ENCODE measurements at places on chromosomes 12 and 14.
A peak's percentile ranks its signal among the peaks of the same experiment; 100 is the strongest.

- DNase-seq, result no peak
Observed at GRCh38 chr12:69129564-69129963, 109.8 kb upstream of the CPSF6 start.

GRCh38 chr14:25518364-25518763, 468.4 kb upstream of the STXBP6 start:
- DNase-seq, result no peak

- no peak for DNase-seq
Observed at GRCh38 chr12:62230652-62231051, 29.6 kb upstream of the USP15 start.

GRCh38 chr14:73814153-73814552, 37.5 kb upstream of the PTGR2 start:
- no peak for DNase-seq

GRCh38 chr12:46609273-46609623, 216.5 kb downstream of the SLC38A4 start:
- DNase-seq, result no peak

GRCh38 chr12:114921781-114922180, 237.8 kb upstream of the TBX3 start:
- DNase-seq, result no peak

- DNase-seq, result no peak
Observed at GRCh38 chr12:43812926-43813325, 6.8 kb upstream of the TWF1 start.

- peak; percentile 65 for DNase-seq
Observed at GRCh38 chr12:124609041-124609989, 41.9 kb upstream of the NCOR2 start.

DNA sequence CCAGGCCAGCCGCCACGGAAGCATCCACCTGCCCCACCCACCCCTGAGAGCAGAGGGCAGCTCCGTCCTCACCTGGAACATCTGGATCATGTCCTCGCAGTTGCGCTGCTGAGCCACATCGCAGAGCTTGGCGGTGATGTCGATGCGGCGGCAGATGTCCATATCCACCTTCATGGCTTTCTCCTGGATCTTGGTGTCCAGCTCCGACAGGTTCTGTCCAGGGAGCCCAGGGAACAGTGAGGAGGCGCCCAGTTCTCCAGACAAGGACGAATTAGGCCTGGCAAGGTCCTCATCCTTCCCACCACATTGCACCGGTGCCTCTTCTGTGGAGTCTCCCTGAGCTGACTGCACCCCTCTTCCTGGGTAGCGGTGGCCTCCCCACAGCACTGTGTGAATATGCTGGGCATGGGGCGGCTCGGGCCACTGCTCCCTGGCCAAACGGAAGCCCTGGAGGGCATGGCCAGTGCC, 6.1 kb downstream of the IFFO1 start:
- DNase-seq, result no peak

GRCh38 chr14:33486332-33486890, 464.5 kb downstream of the EGLN3 start:
- no peak for DNase-seq

GRCh38 chr14:47422191-47422590, 253.2 kb downstream of the MDGA2 start:
- DNase-seq, result no peak

GRCh38 chr12:93679308-93679925, 2.2 kb downstream of the CRADD start:
- no peak for DNase-seq

GRCh38 chr14:83384253-83384652, 1850.6 kb upstream of the SEL1L start:
- no peak for DNase-seq

All from activated CD8-positive, alpha-beta memory T cell treated with anti-CD3 and anti-CD28 coated beads for 4 hours (primary cell).